ENCODE measurements at places on chromosomes 6 and 20.

- DNase-seq = no peak
Observed at GRCh38 chr6:11727998-11728961, 50.3 kb downstream of the ADTRP start.

- DNase-seq = peak; percentile 0
Observed at GRCh38 chr20:64114356-64114971, 7.1 kb upstream of the NPBWR2 start.

GRCh38 chr20:4720977-4721349 is 746 bp upstream of the PRND start:
- no peak for DNase-seq

DNA sequence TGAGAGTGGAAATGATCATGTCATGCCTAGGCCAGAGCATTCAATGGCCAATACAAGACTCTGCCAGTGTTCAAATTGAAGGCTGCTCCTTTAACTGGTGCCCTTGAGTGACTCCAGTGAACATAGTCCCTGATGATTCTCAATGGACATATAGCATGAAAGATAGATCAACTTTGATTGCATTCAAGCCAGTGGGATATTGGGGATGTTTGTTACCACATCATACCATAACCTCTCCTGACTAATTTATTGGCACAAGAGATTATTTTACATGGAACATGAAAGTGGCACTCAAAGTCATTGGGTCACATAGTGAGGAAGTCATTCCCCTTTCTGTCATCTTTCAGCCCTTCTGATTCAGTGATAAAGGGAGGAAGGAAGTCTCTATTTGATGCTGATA is 139.0 kb downstream of the EYA2 start:
- DNase-seq = no peak

DNA sequence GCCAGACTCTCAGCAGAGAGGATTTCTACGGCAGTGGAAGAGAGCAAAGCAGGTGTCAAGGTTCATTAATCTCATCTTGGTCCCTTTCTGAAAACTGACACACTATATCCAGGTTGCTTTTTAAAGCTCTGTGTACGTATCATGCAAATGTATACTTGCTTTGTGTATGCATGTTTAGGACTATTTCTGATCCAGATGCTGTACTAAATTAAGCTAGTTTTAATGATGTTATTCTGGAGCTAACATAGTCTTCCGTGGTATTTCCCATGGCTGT is 59.2 kb upstream of the SNX9 start:
- DNase-seq = no peak

- DNase-seq = no peak
Observed at GRCh38 chr6:85576476-85576875, 17.2 kb downstream of the SNX14 start.

- DNase-seq = no peak
Observed at GRCh38 chr6:160363016-160363996, 15.1 kb downstream of the SLC22A3 start.

- no peak for DNase-seq
Observed at GRCh38 chr20:44716309-44717106, 1.3 kb downstream of the CCN5 start.

- DNase-seq = no peak
Observed at GRCh38 chr20:24658920-24659660, 189.7 kb downstream of the SYNDIG1 start.

- DNase-seq = no peak
Observed at GRCh38 chr20:63736893-63737694, 630 bp downstream of the LIME1 start.

DNA sequence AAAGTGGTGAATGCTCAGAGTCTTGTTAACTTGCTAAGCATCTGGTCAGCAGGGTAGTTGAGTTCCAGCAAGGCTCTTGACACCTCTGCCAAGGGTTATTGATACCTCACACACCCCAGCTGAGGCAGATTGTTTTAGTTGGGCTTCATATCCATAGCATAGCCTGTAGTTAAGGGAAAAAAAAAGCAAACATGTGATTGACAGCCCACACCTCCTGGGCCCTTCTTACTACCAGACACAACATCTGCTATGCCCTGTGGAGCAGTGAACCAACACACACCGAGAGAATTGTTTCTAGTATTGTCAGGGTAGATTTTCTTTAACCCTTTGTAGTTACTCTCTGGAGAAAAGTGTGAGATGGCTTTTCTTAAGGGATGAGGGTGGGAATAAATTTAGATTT is 697.0 kb upstream of the POU3F2 start:
- DNase-seq = peak; percentile 31

GRCh38 chr6:166534658-166535406 is 51.6 kb downstream of the RAMACL start:
- DNase-seq = no peak

DNA sequence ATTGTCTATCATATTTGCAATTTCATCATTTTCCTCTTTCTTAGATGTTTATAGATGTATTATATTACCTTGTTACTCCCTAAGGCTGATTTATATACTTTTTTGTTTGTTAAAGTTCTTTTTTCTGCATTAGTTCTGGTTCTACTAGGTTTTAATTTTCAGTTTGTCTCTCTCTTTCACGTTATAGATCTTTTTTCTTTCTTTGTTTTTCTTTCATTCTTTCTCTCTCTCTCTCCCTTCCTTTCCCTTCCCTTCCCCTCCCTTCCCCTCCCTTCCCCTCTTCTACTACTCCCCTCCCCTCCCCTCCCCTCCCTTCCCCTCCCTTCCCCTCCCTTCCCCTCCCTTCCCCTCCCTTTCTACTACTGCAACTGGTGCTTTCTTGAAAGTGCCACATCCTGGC is 345.3 kb downstream of the CENPW start:
- no peak for DNase-seq

DNA sequence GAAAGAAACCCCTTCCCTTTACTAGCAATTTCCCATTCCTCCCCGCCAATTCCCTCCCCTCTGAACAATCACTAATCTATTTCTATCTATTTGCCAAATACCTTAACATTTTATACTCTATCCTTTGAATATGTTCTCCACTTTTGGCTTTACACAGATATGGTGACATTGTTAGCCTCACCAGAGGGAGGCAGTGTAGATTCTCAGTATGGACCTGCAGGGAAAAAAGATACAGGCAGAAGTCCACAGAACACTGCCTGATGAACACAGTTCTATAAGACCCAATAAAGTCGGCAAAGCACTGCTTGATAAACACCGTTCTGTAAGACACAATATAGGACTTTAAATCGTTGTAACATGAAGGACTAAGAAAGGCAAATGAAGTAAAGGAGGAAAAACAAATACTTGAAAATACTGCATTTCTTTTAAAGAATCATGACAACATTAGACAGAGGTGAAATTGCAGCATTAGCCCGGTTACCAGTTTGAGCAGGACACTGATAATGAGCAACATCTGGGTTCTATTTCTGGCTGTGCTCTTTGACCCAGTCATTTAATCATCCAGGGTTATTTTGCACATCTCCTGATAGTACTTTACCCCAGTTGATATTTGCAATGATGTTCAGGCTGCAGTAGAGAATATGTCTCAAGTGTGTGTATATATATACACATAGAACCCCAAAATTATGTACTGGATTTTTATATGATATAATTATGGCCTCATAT is 296.8 kb downstream of the UTRN start:
- DNase-seq = no peak

- DNase-seq = no peak
Observed at GRCh38 chr6:135774006-135774405, 77.5 kb upstream of the PDE7B start.

DNA sequence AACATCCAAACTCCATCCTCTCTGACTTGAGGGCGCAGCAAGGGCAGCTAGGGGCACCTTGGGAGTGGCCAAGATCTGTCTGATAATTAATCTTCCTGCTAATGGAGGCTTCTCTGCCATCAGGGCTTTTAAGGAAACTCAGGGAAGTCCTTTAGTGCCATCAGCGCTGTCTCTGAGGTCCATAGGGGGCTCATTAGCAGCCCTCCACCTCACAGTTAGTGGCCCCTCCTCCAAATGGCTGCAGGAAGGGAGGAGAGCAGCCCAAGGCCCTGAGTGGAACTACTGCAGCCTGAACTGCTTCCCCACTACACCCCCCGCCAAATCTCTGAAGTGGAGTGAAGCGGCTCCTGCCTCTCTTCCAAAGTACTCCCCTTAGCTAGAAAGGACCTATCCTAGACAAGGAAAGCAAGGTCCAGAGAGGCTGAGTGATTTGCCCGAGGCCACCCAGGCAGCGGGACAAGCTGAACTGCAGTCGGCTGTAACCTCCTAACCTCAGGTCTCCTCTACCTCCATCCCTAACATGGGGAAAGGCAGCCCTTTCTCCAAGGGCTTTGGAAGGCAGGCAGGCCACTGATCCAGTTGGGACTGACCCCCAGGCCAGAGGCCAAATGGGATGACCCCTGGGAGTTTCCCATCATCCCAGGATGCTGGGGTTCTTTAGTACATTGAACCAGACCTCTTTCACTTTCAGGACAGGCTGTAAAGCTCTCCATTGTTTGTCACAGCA is 39.5 kb upstream of the ZFAND3 start:
- peak; percentile 36 for DNase-seq

DNA sequence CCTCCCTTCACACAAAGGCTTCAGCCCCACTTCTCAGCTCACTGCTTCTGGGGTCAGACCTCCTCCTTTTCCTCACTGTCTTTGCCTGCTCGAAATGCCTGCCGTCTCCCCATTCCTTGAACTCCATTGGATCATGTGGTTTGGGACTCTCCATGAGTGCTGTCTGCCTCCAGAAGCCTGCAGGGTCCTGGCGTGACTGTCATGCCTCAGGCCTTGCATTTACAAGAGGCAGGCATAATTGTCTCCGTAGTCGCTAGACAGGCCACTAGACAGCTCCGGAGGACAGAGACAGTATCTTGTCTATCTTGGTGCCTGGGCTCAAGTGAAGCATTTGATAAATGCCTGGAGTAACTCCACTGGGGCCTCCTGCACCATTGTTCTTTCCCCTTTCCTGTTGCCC is 15.3 kb downstream of the PNLDC1 start:
- DNase-seq = peak; percentile 77

DNA sequence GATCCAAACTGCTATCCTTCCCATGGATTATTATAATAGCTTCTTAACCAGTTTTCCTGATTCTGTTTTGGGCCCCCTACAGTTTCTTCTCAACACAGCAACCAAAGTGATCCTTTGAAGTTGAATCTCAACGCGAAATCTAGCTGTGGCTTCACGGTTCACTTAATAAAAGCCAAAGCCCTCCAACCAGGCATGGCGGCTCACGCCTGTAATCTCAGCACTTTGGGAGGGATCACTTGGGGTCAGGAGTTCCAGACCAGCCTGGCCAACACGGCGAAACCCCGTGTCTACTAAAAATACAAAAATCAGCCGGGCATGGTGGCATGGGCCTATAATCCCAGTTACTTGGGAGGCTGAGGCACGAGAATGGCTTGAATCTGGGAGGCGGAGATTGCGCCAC is 3.3 kb downstream of the RMND1 start:
- no peak for DNase-seq

- no peak for DNase-seq
Observed at GRCh38 chr20:46973766-46974165, 79.1 kb downstream of the EYA2 start.

GRCh38 chr20:41345729-41346067 is 5.1 kb downstream of the LPIN3 start:
- no peak for DNase-seq

DNA sequence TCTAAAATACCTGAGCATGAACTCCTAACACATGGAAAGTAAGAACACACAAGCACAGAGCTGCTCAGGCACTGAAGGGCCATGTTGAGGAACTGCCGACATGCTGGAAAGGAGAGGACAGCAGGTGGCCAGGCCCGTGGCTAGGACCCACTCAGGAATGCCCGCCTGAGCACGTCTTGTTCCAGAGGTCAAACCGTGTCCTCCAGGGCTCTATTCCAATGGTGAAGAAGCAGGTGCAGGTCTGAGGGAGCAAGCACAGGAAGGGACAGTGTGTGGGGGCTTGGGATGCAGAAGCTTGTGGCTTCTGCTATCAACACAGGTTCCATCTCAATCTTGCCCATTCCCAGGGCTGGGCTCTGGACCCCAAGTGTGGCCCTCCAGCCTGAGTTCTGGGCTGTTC is 20.7 kb downstream of the CST9L start:
- DNase-seq = no peak

DNA sequence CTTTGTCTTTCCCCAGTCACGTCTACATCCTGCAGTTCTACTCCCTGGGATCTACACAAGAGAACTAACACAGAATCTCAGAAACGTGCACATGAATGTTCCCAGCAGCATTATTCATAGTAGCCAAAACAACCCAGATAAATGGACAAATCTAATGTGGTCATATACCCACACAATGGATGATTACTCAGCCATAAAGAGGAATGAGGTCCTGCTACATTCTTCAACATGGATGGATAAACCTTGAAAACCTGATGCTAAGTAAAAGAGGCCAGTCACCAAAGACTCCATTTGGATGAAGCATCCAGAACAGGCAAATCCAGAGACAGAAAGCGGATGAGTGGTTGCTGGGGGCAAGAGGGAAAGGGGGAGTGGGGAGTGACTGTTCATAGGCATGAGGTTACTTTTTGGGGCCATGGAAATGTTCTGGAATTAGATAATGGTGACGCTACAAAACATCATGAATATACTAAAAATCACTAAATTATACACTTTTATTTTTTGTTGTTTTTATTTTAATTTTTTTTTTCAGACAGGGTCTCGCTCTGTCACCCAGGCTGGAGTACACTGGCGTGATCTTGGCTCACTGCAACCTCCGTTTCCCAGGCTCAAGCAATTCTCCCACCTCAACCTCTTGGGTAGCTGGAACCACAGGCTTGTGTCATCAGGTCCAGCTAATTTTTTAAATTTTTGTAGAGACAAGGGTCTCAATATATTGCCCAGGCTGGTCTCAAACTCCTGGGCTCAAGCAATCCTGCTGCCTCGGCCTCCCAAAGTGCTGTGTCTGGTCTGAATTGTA is 50.8 kb upstream of the DSN1 start:
- no peak for DNase-seq

GRCh38 chr6:26554697-26555504 is 16.7 kb downstream of the HMGN4 start:
- DNase-seq = peak; percentile 85

- no peak for DNase-seq
Observed at GRCh38 chr6:144066741-144067484, 28.5 kb downstream of the SF3B5 start.

GRCh38 chr6:133218852-133219251 is 22.3 kb upstream of the EYA4 start:
- DNase-seq = no peak

- peak; percentile 22 for DNase-seq
Observed at GRCh38 chr6:121485359-121485811, 49.9 kb downstream of the GJA1 start.

DNA sequence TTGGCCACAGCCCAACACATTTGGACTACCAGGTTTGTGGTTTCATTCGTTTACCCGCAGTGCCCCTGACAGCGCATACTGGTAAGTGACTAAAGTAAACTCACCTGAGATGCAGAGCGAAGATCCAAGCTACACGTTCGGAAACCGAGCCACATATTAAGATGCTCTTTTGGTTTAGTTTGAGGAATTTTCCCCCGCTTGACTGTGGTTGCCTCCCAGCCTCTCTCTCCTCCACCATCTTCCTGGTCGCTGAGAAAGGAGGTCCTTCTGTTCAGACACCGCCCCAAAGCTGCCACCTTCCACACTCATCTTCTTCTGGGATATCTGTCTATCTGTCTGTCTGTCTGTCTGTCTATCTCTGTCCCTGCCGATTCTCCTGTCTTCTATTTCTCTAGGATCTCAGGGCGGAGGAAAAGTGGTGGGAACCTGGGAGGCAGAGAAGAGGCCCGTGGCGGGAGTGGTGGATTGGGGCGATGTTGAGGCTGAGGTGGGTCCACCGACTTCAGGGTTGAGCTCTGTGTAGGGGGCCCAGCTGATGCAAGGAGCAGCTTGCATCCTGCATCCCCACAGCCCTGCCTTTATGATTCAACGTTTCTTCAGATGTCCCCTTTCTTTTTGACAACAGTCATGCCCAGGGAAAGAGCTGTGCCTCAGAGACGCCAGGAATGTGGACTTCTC is 196.9 kb upstream of the ZNF184 start:
- DNase-seq = no peak
